Kidney epithelial cell (primary cell): ENCODE measurements at places on chromosomes 16 and 17. TPM values are rescaled to one million over a fixed set of nuclear protein-coding genes. Genes with fewer than 3 reads are reported as not detected.

- DNase-seq, result no peak
These were observed 15.4 kb downstream of the NECAB2 start for GRCh38 chr16:83983491-83983890.

DDX52 gene
- 35.6 and 38.1 TPM in 2 replicates for total RNA-seq

DNA sequence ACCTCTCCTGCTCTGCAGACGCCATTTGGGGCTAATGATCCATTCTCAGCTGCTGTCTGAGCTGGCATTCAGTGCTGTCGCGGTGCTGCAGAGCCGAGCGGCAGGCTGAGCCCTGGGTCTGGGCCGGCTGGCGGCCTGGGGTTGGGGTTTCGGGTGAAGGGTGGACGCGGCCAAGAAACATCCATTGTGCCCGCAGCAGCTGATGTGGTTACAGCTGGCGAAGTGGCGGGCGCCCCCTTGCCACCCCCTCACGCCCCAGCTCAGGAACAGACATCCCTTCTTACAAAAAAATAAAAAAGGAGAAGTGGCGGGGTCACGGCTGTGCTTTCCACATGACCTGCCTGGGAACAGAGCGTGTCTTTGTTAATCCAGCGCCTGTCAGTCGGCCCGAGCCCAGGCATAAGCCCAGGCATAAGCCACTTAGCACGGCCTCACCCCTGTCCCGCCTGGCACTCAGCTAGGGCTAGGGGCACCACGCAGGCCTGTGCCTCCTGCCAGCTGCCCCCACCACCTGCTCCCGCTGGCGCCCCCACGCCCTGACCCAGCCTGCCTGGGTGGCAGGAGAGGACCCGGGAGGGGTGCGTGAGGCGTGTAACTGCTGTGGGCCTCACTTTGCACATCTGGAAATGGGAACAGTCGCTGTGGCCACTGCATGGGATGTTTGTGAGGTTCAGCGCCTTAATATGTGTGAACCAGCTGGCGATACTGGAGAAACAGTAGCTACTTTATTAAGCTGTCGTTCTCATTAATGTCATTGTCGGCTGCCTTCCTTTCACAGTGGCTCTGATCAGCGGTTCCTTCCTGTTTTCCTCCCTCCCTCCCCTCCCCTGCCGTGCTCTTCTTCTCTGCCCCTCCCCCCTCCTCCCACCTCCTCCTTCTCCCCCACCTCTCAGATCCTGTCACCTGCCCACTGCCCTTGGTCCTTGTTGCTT lies 197.7 kb upstream of the CIBAR2 start:
- no peak for DNase-seq

- peak; percentile 63 for DNase-seq
These were observed 33.7 kb downstream of the DDX19A start for GRCh38 chr16:70380248-70380918.

GRCh38 chr16:28280881-28281836 lies 11.2 kb upstream of the SBK1 start:
- no peak for DNase-seq

DNA sequence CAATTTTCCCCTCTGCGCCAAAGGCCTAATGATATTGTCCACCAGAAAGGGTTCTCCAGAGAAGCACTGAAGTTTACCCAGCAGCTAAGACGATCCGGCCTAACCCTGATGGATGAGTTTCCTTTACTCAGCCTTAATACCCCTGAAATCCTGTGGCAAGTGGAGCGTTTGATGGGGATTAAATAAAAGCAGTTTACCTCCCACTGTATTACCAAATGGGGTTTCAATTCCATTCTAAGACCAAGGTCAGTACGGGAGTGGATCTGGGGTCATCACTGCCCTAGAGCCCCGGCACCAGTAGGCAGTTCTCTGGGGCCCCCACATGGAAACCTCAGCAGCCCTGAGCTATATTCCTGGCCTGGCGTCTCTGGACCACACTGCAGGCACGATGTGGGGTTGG lies 97.1 kb upstream of the NOL11 start:
- no peak for DNase-seq

GRCh38 chr16:23160574-23160973 lies 11.3 kb upstream of the USP31 start:
- DNase-seq, result no peak

- no peak for DNase-seq
These were observed 41.5 kb downstream of the TMEM235 start for GRCh38 chr17:78272914-78273258.

GRCh38 chr17:39929646-39930407 lies 2.3 kb downstream of the LRRC3C start:
- no peak for DNase-seq

GRCh38 chr17:62996221-62996620 lies 30.2 kb downstream of the TANC2 start:
- no peak for DNase-seq

- DNase-seq, result no peak
These were observed 26.8 kb upstream of the CIBAR2 start for GRCh38 chr16:85138825-85139627.

PYDC1 gene
- not detected in 2 replicates for total RNA-seq

ABCA10 gene
- 0.14 and 0.29 TPM in 2 replicates for total RNA-seq

TMEM101 gene
- total RNA-seq, result 37.8 and 52.4 TPM in 2 replicates

DNA sequence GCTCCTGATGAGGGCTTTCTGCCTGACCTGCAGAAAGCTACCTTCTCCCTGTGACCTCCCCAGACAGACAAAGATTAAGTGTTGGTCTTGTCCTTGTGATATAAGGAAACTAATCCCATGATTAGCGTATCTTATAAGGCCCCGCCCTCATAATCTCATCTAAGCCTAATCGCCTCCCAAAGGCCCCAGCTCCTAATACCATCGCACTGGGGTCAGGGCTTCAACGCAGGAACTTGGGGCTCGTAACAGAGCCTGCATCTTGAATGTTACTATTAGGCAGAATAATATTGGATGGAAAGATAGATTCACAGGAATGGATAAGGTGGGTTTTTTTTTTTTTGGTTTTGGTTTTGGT lies 78.9 kb downstream of the C16orf95 start:
- no peak for DNase-seq

DNA sequence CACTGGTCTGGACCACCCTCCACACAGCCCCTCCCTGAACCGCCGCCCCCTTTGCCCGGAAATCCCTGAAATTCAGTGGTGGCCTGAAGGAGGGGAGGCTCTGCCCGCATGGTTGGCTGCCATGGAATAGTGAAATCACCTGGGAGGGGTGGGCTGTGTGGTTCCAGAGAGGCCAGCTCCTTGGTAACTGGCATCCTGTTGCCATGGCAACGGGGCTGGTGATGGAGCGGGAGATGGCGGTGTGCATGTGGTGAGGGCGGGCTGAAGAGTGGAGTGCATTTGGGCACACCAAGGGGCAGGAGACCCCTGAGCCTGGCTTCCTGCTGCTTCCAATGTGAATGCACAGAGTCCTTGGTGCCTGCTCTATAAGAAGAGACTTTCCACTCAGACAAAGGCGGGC lies 2.4 kb downstream of the EFNB3 start:
- no peak for DNase-seq

DNA sequence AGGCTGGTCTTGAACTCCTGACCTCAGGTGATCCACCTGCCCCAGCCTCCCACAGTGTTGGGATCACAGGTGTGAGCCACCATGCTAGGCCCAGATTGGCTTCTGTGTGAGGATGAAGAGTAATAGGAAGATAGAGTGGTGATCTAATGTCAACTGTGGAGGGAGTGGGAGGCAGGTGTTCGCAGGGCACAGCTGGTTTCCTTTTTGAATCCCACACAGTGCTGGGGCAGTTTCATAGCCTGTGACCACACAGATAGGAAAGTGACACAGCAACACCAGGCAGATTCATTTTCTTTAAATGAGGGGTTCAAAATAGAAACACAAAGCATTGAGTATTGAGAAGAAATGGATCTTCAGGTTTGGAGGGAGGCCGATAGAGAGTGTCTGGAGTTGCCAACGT lies 540.3 kb downstream of the WWOX start:
- no peak for DNase-seq

C17orf107 gene
- total RNA-seq, result 2.3 and 4.4 TPM in 2 replicates

SLC22A31 gene
- total RNA-seq, result 6.1 and 6.8 TPM in 2 replicates

DNA sequence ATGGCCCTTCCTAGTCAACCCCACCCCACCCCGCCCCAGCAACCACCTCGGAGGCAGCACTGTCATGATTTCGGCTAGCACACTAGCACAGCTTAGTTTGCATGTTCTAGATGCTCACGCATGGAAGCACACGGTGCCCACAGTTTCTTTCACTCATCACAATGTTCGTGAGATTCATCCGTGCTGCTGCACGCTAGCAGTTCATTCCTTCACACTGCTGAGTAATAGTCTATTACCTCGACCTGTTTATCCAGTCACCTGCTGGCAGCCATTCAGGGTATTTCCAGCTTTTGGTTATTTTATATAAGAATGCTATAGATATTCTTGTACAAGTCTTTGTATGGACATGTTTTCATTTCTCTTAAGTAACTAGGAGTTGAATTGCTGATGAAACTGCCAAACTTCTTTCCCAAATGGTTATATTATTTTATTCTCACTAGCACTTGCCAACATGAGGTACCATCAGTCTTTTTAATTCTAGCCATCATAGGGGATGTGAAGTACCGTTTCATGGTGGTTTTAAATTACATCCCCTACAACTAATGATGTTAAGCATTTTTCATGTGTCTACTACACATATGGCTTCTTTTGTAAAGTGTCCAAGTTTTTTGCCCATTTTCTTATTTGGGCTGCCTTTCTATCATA lies 75.7 kb downstream of the CYTH1 start:
- peak; percentile 91 for DNase-seq

DNA sequence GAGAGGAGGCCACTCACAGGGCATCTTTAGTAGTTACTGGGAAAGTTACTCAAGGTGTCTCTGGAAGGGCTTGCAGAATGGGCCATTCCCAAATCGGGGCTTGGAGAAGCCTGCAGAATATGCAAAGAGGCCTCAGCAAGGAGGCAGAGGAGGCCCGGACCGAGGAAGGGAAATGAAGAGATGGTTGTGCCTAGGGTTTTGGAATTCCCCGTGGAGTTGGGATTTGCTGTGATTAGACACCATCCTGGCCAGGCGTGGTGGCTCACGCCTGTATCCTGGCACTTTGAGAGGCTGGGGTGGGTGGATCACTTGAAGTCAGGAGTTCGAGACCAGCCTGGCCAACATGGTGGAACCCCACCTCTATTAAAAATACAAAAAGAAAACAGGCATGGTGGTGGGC lies 193.0 kb downstream of the IRF8 start:
- DNase-seq, result no peak

DNA sequence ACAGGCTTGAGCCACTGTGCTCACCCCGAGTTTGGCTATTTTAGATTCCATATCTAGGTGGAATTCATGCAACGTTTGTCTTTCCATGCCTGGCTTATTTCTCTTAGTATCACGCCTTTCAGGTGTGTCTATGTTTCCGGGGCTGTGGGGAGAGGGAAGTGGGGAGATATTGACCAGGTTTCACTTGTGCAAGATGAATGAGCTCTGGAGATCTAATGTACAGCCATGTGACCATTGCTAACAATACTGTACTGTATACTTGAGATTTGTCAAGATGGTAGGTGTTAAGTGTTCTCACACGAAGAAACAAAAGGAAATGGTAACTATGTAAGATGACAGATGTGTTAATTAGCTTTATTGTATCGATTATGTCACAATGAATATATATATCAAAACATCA lies 199.6 kb downstream of the SHISA9 start:
- DNase-seq, result no peak

GRCh38 chr16:68503334-68503733 lies 35.8 kb upstream of the ZFP90 start:
- DNase-seq, result no peak

- peak; percentile 57 for DNase-seq
These were observed 244.1 kb upstream of the MON1B start for GRCh38 chr16:76946879-76947278.

PLEKHG4 gene
- 9.7 and 19.7 TPM in 2 replicates for total RNA-seq

DLX4 gene
- total RNA-seq, result 0.21 and 0.50 TPM in 2 replicates

DNA sequence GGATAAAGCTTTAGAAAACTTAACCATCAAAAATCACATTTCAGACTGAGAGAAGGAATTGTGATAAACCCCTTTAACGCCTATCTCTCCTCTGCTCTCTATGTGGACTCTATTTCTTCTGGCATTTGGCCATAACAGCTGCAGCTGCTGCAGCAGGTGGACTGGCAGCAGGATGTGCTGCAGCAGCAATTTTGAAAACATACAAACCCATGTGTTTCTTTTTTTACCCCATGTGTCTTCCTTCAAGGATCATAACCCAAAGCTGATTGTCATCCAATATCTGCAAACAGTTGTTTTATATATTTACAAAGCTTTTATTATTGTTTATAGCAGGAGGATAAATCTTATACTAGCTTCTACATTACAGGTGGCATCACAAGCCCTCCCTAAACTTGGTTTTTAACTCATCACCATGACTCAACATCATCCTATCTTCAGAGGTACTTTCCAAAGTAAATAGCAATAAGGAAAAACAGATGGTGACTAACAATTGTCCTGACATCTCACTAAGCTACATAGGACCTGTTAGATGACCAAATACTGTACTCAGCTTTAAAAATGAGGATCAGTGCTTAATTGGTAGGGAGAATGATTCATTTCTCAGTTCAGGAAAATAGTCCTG lies 14.5 kb upstream of the KRTAP9-2 start:
- DNase-seq, result peak; percentile 10

CD2BP2 gene
- total RNA-seq, result 82.1 and 107 TPM in 2 replicates

EFCAB5 gene
- total RNA-seq, result 0.08 and 0.21 TPM in 2 replicates

DNA sequence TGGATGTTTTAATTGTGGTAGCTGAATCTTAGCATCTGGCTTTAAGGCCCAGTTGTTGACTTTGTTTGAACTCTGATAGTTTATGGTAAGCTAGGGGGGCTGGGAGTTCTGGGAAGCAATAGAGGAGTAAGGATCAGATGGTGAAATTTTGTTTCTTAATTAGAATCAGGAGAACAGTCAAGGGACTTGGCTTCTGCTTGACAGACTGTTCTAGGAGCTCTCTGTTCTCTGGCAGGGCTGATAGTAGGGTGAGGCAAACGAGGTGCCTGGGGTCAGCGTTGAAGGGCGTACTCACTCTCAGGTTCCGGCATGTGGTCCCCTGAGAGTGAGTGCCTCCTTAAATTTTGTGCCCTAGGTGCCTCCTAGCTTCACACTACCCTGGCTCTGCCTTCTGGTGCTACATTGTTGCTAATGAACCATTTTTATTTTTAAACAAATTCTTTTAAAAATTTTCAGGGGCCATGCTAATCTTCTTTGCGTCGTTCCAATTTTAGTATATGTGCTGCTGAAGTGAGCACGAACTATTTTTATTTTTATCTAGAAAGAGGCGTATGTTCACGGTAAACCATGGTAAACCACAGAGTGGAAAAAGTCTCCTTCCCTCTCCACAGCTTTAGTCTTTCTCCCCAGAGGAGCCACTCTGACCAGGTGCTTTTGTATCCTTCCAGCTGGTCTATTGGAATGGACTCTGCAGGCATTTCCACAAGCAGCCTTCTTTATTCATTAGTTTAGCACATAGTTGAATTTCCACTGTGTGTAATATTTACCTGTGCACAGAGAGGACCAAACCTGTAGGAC lies 19.7 kb downstream of the SLC7A6 start:
- no peak for DNase-seq

HASPIN gene
- 3.0 and 3.6 TPM in 2 replicates for total RNA-seq

KRTAP2-3 gene
- 4.3 and 5.2 TPM in 2 replicates for total RNA-seq

GRCh38 chr17:1742371-1743087 lies at the start of gene SERPINF2:
Gene SERPINF2 (plus strand): TSS chr17:1742871. CDS start chr17:1744996, 2,125 bp downstream.
- peak; percentile 34 for DNase-seq

- no peak for DNase-seq
These were observed 278.6 kb downstream of the HAPSTR1 start for GRCh38 chr16:9370061-9370491.

GRCh38 chr17:43360376-43360738 lies 38.4 kb upstream of the ARL4D start:
- DNase-seq, result no peak

SLC43A2 gene
- 9.1 and 15.5 TPM in 2 replicates for total RNA-seq

GRCh38 chr17:37098152-37098551 lies 149.4 kb downstream of the AATF start:
- DNase-seq, result no peak
